ENCODE measurements at places on chromosomes 7 and 10.

DNA sequence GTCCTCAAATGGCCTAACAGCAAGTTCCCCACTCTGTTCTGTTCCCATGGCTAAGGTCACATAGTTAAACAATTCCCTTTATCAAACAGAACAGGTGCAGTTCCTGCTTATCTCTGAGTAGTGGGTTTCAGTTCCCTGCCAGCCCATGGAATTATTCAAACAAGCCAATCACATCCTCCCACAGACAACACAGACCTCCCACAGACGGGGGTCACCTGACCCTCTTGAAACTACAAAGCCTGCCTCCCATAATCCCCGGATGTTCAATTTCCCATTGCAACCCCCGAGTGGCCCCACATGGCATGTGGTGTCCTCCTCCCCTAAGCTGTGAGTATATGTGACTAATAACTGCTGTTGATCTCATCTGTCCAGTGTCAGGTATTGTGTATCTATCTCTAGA, 64.1 kb downstream of the TMEM168 start:
- no peak for DNase-seq

DNA sequence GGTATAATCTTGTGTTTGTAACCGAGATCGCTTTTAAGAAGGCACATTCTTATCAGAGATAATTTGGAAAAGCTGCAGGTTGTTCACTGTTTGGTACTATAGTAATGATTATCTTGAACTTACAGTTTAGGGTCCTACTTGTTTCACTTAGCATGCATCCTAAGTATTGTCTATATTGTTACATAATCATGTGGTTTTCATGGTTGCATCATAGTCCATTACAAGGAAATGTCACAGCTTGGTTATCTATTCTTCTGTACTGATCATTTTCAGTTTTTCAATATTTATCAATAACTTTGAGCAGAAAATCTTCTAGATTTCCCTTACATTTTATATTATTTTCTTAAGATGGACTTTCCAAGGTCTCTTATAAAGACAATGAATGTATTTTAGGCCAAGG, 116.3 kb downstream of the PLPP4 start:
- no peak for DNase-seq

DNA sequence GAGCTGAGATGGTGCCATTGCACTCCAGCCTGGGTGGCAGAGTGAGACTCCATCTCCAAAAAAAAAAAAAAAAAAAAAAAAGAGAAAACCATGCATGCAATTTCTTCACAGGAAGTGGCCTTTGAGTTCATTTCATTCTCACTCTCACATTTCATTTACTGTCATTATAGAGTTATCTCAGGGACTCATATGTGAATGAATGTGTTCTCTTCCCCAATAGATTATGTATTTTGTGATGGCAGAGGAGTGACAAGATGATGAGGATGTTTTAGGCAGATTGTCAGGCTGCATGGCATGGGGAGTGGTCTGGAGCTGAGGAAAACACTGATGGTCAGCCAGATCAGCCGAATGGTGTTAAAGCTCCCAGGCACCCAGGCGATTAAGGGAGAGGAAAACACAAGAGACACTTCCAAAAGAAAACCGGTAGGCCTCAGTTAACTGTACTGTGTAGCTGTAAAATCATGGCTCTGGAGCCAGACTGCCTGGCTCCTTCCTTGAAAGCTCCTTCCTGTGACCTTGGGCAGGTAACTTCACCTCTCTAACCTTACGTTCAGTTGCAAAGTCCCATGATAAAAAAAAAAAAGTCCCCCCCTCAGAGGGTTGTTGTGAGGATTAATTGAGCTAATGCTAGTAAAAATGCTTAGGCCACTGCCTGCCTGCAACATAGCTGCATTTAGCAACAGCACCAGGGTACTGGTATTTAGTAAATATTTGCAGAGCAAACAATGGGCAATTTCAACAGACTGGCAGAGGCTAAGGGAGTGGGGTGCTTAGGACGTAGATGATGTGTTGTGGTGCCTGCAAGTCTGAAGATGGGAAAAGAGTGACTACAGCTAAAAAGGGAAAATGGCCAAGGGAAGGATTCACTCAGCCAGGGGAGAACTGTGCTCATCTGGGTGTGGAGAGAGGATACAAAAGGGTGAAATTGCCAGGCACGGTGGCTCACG, 6.9 kb downstream of the FRAT2 start:
- peak; percentile 79 for DNase-seq

DNA sequence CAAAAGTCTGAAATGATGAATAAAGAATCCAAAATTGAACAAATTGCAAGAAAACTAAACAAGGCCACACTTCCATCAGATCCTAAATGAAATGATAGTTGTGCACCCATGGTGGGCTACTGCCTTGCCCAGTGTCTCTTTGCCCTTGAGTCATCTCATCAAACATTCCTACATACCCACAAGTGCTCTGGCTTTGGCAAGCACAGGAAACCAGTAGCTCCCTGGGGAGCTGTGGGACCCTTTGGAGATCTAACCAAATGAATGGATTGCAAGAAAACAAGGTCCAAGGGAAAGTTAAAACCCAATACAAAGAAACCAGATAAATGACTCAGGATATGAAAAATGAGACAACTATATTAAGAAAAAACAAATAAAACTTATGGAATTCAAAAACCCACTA, 129.8 kb upstream of the TMEM229A start:
- DNase-seq, result no peak

DNA sequence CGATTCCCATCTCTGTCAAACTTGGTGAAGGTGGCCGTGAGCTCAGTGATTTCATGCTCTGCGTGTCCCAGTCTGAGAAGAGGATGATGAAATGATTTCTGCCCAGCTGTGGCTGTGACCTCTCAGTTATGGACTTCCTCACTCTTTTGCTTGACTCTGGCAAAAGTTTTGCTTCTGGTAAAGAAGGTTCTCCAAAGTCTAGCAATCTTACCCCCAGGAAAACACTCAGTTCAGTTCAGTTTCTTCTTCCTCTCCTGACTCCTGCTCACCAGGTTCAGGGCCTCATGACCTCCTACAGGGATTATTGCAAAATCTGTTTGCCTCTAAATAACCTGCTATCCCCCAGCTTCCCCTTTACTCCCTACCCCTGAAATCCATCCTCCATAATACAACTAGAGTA, 4.9 kb upstream of the BLOC1S2 start:
- DNase-seq, result no peak

GRCh38 chr10:95821720-95822119, 65.8 kb downstream of the ENTPD1 start:
- DNase-seq, result no peak

Measured in HuH-7.5 (cell line).